Vein endothelial cell (primary cell): ENCODE measurements at places on chromosomes 2 and 18. TPM values are rescaled to one million over a fixed set of nuclear protein-coding genes. Genes with fewer than 3 reads are reported as not detected.

Gene MARCHF4
- 4.9 and 5.3 TPM in 2 replicates for total RNA-seq

Gene GALM
- total RNA-seq = 6.9 and 9.0 TPM in 2 replicates

Gene MAP3K2
- total RNA-seq = 28.1 and 28.2 TPM in 2 replicates

Gene DLX1
- 0.29 TPM in 1 of 2 replicates, not detected in the other for total RNA-seq

Gene SATB2
- 1.3 and 1.5 TPM in 2 replicates for total RNA-seq

Gene EVX2
- not detected in 2 replicates for total RNA-seq

Gene PID1
- total RNA-seq = under 0.01 and 0.48 TPM in 2 replicates

Gene RAPGEF4
- total RNA-seq = 12.4 and 13.9 TPM in 2 replicates

Gene RAB6C
- not detected in 2 replicates for total RNA-seq

Gene ALPP
- not detected in 2 replicates for total RNA-seq

Gene KLHL30
- not detected in 2 replicates for total RNA-seq

Gene KANSL1L
- 11.4 and 16.7 TPM in 2 replicates for total RNA-seq

Gene DHRS9
- 0.33 and 3.7 TPM in 2 replicates for total RNA-seq

Gene ALK
- total RNA-seq = not detected in 2 replicates

Gene LAMA3
- total RNA-seq = 6.2 and 6.5 TPM in 2 replicates

Gene RIT2
- total RNA-seq = not detected in 2 replicates

Gene ARHGEF33
- under 0.01 and 0.19 TPM in 2 replicates for total RNA-seq

Gene C1QL2
- not detected in 2 replicates for total RNA-seq

Gene ARHGEF4
- total RNA-seq = under 0.01 TPM in 1 of 2 replicates, not detected in the other

Gene LBX2
- 2.9 and 3.8 TPM in 2 replicates for total RNA-seq

Gene ABCG8
- not detected in 2 replicates for total RNA-seq

Gene DPYSL5
- total RNA-seq = not detected in 2 replicates

Gene GPR45
- not detected in 2 replicates for total RNA-seq

Gene POTEJ
- total RNA-seq = 0.19 and 0.65 TPM in 2 replicates

Gene PAX3
- not detected in 2 replicates for total RNA-seq

Gene KCNK3
- total RNA-seq = not detected in 2 replicates

Gene PROM2
- total RNA-seq = 0.57 TPM in 1 of 2 replicates, not detected in the other

Gene UGT1A7
- total RNA-seq = not detected in 2 replicates

Gene CYTIP
- total RNA-seq = not detected in 2 replicates

Gene FHL2
- 135 and 174 TPM in 2 replicates for total RNA-seq

Gene SKOR2
- not detected in 2 replicates for total RNA-seq

Gene MYO5B
- total RNA-seq = 0.65 and 0.96 TPM in 2 replicates

Gene ZBTB7C
- under 0.01 TPM in 1 of 2 replicates, not detected in the other for total RNA-seq

Gene LTBP1
- 41.3 and 145 TPM in 2 replicates for total RNA-seq

Gene DAPL1
- not detected in 2 replicates for total RNA-seq

Gene SLC1A4
- total RNA-seq = 11.4 and 14.4 TPM in 2 replicates

Gene CHST9
- total RNA-seq = not detected in 2 replicates

Gene GBX2
- 1.5 and 2.6 TPM in 2 replicates for total RNA-seq

Gene PSTPIP2
- total RNA-seq = 5.3 and 5.6 TPM in 2 replicates

Gene HOXD13
- not detected in 2 replicates for total RNA-seq

Gene GALNT3
- 0.19 and 0.33 TPM in 2 replicates for total RNA-seq

Gene ASB18
- total RNA-seq = not detected in 2 replicates

Gene SCN7A
- total RNA-seq = not detected in 2 replicates

Gene TM4SF20
- not detected in 2 replicates for total RNA-seq

Gene NXPH2
- total RNA-seq = not detected in 2 replicates

Gene CCBE1
- 1.3 and 3.3 TPM in 2 replicates for total RNA-seq

Gene LHCGR
- total RNA-seq = not detected in 2 replicates

Gene WNT6
- not detected in 2 replicates for total RNA-seq

Gene MYO7B
- total RNA-seq = under 0.01 and 0.10 TPM in 2 replicates

Gene TMEM87B
- total RNA-seq = 39.5 and 41.8 TPM in 2 replicates

Gene ATF2
- total RNA-seq = 68.3 and 74.5 TPM in 2 replicates

Gene CPLX4
- not detected in 2 replicates for total RNA-seq

Gene SCTR
- total RNA-seq = not detected in 2 replicates
